ENCODE measurements at places on chromosomes 13 and 19.

DNA sequence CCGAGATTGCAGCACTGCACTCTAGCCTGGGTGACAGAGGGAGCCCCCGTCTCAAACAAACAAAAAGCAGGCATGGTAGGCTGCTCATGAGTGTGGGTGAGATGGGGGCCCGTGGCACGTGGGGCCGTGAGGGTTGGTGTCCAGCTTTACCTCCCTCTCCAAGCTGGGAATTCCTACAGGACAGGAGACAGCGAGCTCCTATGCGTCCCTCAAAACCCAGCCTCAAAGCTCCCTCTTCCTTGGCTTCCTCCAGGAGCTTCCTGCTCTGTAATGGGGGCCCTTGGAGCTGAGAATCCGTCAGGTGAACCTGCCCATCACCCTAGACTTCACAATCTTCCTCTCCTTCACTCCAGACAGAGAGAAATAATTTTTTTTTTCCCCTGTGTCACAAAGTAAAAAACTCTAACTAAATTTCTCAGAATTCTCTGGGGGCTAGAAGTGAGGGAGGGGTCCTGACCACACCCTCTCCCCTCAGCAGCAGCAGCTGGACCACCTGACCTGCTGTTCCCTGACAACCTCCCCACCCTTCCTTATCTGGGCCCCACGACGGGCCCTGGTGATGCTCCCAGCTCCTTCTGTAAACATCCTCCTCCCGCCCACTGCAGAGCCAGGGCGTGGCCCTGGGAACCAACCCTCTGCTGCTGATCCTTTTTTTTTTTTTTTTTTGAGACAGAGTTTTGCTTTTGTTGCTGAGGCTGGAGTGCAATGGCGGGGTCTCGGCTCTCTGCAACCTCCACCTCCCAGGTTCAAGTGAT is 22.1 kb upstream of the WDR18 start:
- peak; percentile 51 for DNase-seq

DNA sequence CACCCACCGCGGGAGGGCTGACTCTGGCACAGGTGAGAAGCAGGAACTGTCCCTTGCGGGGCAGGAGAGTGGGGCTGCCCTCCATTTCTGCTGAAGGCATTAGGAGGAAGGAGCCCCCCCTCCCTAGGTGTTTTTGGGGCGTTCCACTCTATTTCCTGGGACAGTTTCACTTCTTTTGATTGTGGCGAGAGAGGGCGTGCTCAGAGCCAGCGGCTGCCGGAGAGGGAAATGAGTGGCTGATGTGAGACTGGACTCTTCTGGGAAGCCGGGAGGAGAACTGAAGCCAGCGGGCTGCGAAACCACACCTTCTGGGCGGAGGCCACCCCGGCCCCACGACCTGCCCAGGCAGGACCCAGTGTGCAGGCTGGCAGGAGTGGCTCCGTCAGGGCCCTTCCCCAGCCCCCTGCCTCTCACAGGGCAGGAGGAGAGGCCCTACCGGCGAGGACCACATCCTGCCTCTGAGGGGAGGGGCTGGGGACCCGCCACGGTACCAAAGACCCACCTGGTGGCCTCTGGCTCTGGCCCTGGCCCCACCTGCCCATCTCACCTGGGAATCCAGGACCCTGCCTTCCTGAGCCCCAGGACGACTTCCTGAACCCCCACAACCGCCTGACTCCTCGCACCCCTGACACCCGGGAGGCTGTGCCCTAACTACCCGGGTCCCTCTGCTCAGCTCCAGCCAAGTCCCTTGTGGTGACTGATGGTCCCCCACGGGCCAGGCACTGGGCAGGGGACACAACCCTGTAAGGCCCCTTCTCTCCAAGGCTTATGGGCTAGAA is 25.9 kb downstream of the MPND start:
- DNase-seq: no peak

DNA sequence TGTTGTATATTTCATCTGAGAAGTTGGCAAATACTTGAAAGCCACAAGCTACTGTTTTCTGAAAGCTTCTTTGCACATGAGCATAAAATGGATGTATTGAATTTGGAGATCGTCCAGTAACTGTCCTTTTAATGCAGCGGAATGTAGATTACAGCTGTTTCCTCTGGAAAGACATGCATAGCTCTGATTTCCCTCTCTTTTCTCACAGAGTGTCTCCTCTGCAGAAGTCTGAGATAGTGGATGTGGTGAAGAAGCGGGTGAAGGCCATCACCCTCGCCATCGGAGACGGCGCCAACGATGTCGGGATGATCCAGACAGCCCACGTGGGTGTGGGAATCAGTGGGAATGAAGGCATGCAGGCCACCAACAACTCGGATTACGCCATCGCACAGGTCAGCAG is 283.0 kb downstream of the SHISA2 start:
- DNase-seq: no peak

- DNase-seq: peak; percentile 9
These were observed 80.3 kb downstream of the RYR1 start for GRCh38 chr19:38513762-38514167.

DNA sequence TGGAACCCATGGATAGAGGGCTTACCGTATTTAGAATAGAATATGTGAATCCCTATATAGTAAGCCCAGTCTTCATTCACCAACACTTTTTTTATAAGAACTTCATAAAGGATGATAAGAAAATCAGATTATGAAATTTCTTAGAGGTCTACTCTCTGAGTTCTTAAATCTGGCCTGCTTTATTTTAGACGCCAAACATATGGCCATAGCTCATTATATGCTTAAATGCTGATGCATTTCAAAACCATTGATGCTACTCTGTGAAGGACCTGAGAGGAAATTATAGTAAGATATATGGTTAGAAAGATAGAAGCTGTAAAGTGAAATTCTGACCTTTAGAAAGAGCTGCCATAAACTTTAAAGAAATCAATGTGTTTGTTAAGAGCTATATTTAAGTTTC is 38.3 kb downstream of the GPC6 start:
- DNase-seq: no peak

- no peak for DNase-seq
These were observed 16.3 kb downstream of the IL17D start for GRCh38 chr13:20719783-20720182.

DNA sequence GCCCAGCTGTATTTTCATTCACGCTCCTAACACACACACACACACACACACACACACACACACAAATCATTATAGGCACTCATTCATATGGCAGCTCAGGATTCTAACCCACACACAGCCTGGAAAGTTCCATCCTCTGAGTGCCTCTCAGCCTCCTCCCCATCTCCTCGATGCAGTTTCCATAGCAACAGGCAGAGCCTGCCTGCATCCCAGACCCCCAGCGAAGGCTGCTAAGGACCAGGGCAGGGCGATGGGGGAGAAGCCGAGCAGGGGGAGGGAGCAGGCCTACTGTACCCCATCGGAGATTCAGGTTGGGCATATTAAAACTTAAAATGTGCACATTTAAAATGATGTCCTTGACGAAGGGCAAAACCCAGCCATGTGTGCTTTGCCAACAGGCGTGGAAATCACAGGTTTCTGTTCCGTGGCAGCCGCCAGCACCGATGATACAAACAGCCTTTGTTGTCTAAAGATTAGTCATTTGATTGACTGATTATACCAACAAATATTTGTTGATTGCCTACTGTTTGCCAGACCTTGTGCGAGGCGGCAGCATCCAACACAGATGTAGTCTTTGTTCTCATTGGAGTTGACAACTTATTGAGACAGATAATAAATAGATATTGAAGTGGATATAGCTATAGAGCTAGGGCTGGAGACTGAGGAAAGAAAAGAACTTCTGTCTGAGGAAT is 43.8 kb upstream of the USP29 start:
- no peak for DNase-seq

DNA sequence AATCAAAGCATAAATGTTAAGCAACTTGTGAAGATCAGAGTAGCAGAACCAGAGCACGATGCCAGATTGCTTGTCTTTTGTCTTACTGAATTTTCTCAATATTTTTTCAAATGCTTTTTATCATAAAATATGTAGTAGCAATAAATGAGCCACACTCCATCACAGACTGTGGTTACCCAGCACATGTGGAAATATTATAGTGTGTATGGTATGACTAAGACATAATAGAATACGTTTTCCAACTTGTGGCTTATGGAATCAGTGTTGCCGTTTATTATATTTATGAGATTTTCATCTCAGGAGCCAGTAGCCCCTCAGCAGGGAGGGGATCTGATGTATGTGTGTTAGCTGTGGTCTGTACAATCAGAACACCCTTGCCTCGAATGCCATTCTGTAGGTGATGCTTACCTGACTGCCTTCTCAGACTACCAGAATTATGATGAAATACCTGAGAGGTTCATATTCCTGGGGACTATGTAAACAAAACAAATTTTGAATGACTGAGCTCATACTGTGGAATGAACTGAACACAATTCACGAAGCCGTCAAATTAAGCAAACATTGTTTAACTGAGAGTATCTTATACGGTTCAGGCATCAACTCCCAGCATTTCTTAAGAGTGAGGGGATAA is 1.9 kb downstream of the SCEL start:
- DNase-seq: no peak

DNA sequence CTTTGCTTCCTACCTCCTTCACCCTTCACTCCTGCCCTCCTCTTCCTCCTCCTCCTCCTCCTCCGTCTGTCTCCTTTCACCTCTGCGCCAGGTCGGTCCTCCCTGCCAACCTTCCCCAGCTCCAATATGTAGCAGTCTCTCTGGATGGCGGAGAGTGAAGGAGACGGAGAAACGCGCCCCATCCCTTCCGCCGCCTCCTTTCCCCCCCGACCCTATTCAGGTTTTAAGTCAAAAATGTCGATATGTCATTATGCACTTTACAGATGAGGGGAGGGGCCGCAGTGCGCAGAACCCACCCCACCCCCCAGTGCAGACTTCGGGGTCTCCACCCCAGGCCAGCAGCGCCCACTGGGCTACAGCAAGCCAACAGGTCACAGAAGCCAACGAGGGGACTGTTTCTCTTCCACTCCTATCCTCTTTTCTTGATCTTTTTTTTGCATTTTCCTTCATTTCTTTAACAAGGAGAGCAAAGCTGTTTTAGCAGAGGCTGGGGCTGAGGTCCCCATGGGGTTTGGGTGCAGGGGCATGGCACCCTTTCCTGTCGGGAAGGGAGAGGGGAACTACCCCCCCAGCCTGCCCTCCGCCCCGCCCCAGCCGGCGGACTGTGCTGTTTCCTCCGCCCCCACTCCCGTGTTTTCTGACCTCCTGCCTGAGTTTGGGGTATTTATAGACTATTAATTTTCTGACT is 9.2 kb downstream of the MIDN start:
- DNase-seq: no peak

GRCh38 chr19:30684613-30685012 is 312.4 kb downstream of the ZNF536 start:
- DNase-seq: no peak

DNA sequence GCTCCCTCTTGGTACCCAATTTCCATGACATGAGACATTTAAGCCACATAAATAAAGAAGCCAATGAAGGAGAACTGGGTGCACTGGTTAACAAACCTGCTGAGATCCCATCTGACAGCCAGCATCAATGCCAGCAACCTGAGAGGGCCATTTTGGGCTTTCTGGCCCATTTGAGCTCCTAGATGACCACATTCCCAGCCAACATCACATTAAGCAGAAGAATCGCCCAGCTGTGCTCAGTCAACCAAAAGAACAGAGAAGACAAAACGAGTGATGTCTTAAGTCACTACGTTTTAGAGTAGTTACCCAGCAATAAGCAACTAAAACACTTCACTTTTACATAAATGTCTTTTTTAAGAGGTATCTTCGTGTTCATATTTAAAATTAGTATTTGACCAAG is 21.9 kb downstream of the LCP1 start:
- DNase-seq: no peak

DNA sequence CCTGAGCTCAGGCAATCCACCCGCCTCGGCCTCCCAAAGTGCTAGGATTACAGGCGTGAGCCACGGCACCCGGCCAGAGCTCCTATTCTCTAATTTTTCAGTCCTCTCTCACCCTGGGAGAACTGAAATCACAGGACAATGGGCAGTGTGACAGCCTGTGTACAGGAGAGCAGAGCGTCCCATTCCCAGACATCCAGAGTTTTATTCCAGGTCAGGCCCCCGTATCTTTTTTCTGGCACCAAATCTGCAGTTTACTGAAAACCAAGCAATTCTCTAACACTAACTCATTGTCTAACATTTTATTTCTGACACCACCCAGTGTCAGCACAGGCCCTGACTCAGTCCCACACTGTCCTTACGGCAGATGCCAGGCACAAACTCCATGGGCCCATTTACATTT is 6.7 kb downstream of the ZNF708 start:
- DNase-seq: no peak

- DNase-seq: no peak
These were observed 1.2 kb upstream of the TRIM13 start for GRCh38 chr13:49995625-49996101.

DNA sequence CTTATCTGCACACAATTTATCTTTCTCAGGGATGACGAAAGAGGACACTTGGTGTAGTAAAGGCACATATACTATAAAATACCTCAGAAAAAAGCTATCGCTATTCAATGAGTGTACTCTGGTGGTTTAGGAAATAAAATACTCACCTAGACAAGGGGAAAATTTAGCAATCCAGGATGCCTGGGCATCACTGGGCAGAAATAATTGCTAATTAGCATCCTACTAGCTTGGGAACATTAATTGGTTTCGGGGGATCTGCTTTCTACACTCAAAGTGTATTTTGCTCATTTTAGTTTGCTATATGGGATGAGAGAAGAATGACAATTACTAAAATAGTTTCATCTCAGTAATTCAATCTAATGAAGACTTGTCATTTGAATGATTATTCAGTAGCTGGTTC is 60.3 kb downstream of the OLFM4 start:
- no peak for DNase-seq

DNA sequence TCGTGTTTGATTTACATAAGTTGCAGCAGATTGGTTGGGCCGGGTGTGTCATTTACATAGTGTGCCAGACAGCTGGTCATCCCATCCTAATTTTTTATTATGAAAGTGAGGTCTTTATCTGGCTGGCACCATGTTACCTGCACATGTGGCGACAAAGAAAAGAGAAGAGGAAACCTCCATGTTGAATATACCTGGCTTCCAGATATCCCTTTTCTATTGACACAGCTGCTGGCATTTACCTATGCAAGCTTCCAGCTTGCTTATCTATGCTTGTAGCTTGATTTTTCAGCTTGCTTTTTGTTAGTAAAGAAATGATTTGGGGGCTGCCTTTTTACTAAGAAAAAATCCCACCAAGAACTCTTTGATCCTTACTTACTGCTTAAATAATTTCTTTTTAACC is 681.3 kb upstream of the SLITRK1 start:
- no peak for DNase-seq

- DNase-seq: peak; percentile 40
These were observed 111.0 kb upstream of the KL start for GRCh38 chr13:32905063-32905863.

Measured in OCI-M1 (cell line).